IMR-90 (cell line): ENCODE measurements at places on chromosomes 5 and 9. TPM values are rescaled to one million over a fixed set of nuclear protein-coding genes. Genes with fewer than 3 reads are reported as not detected.

GRCh38 chr9:108552459-108553040 lies 303.2 kb downstream of the ACTL7B start:
- no peaks in the 10 kb centered on the region for H3K36me3 ChIP-seq
- H3K27ac ChIP-seq: no peak overlapping the region
- H3K4me3 ChIP-seq: no peak overlapping the region

NUTM2G gene
- not detected in 2 replicates for total RNA-seq

- no peak for DNase-seq
- H3K27ac ChIP-seq: no peak overlapping the region
- no peak overlapping the region for H3K4me3 ChIP-seq
- H3K36me3 ChIP-seq: no peaks in the 10 kb centered on the region
- H3K27me3 ChIP-seq: no peaks in the 10 kb centered on the region
Measured at GRCh38 chr9:9820436-9820835, 792.4 kb downstream of the PTPRD start.

DNA sequence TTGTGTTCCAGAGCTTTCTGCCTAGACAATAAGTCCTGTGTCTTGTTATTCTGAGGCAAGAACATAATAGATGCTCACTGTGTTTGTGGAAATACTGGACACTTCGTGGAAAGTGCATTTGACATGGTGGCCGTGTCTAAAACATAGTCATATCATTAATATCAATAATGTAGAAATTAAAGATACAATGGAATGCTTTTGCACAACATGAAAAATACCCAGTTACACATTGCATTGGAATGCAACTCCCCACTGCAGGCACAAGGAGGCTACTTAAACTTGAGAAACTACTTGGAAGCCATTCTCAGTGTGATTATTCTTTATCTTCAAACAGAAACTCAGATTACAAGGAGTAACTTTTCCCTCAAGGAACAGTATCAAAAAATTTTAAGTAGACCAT lies 145.3 kb upstream of the ZNF462 start:
- H3K36me3 ChIP-seq: no peaks in the 10 kb centered on the region
- H3K4me3 ChIP-seq: no peak overlapping the region
- H3K27ac ChIP-seq: peak overlapping the region; percentile 64; the same call in 1 of the 2 replicates
- DNase-seq: peak; percentile 80
- no peaks in the 10 kb centered on the region for H3K4me1 ChIP-seq

DNA sequence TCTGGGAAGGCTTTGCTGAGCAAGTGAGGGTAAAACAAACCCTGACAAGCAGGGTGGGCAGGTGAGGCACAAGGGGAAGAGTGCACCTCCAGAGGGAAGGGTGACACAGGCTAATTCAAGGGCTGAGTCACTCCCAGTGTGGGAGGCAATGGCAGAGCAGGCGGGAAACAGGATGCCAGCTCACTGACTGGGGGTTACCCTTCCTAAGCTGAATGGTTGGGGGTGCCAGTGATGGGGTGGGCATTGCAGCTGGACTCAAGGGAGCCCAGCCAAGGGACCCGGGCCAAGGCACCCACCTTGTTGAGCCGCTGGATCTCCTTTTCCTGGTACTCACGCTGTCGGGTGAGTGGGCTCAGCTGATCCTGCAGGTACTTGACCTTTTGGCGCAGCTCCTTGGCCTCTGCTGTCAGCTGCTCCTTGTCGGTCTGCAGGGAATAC lies 18.4 kb downstream of the GPX3 start:
- no peaks in the 10 kb centered on the region for H3K27me3 ChIP-seq
- H3K36me3 ChIP-seq: peaks cover 65% of the 10 kb centered on the region
- H3K4me3 ChIP-seq: no peak overlapping the region
- H3K4me1 ChIP-seq: peaks cover 27% of the 10 kb centered on the region
- peak overlapping the region; percentile 43 for H3K27ac ChIP-seq

IL13 gene
- not detected in 2 replicates for total RNA-seq

C9 gene
- total RNA-seq: not detected in 2 replicates

GRCh38 chr9:137505421-137506140 lies 44.6 kb downstream of the PNPLA7 start:
- no peak overlapping the region for H3K4me3 ChIP-seq
- H3K27me3 ChIP-seq: no peaks in the 10 kb centered on the region; the same call in 1 of the 2 replicates
- no peak for DNase-seq
- H3K27ac ChIP-seq: no peak overlapping the region
- no peaks in the 10 kb centered on the region for H3K4me1 ChIP-seq
- H3K36me3 ChIP-seq: no peaks in the 10 kb centered on the region

DNA sequence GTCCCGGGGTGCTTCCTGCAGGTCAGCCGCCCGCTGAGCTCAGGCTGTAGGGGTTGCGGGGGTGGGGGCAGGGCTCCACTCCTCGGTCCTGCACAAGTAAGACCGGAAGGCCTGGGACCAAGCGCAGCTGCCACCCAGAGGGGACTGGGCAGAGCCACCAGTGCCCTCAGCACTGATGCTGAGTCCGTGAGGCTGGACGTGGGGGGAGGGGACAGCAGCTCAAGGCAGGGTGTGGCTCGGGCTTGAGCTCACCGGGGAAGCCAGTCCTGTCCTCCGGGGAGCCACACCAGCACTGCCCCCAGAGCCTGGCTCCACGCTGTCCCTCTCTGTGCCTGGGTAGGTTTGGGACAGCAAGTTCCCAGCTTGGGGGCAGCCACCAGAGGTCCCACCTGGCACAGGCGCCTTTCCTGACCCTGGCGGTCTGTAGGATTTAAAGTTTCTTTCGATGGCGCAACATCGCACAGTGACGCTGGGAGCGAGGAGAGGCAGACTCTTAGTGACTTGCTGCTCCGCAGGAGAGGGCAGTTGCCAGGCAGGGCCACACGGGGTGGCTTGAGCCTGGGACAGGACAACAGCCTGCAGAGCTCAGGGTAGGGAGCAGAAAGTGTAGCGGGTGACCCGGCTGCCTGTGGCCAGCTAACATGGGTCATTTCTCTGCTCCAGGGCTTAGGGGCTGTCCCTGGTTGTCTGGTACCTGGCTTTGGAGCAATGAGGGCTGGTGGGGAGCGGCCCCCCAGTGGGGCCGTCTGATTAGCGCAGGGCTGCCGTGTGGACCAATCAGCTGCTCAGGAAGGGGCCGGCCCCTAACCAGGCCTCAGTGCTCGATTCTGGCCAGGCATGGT lies 5.7 kb downstream of the LCN1 start:
- no peak overlapping the region for H3K4me3 ChIP-seq
- H3K36me3 ChIP-seq: no peaks in the 10 kb centered on the region
- DNase-seq: no peak
- H3K27me3 ChIP-seq: peaks cover 4% of the 10 kb centered on the region

GRCh38 chr9:123695386-123695785 lies 234.5 kb downstream of the DENND1A start:
- H3K4me1 ChIP-seq: 0 out of 2 replicates have a peak, but pooled peaks cover 2% of the 10 kb centered on the region
- peak; percentile 47 for DNase-seq
- H3K36me3 ChIP-seq: no peaks in the 10 kb centered on the region
- H3K27me3 ChIP-seq: no peaks in the 10 kb centered on the region
- H3K4me3 ChIP-seq: no peak overlapping the region

DNA sequence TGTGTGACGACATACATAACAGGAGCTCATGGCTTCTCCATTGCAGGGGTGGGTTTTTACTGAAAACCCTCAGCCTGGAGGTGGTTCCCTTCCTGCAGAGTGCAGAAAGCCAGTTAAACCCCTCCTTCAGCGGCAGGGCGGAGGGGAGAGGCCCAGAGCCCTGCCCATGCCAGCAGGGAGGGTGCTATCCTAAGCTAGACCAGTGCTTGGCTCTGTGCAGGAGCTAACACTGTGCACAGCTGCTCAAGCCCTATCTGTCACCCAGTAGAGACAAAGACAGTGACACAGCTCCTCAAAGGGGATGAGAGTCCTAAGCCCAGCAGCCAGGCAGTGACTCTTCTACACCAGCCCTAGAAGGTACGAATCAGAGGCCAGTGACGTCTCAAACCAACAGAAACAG lies 70.0 kb upstream of the ZSWIM6 start:
- H3K4me3 ChIP-seq: no peak overlapping the region
- no peaks in the 10 kb centered on the region for H3K36me3 ChIP-seq
- H3K27me3 ChIP-seq: no peaks in the 10 kb centered on the region
- no peak for DNase-seq
- H3K4me1 ChIP-seq: no peaks in the 10 kb centered on the region

IFNA2 gene
- not detected in 2 replicates for total RNA-seq

GRCh38 chr9:130220352-130220751 lies 45.2 kb upstream of the HMCN2 start:
- H3K4me3 ChIP-seq: no peak overlapping the region
- H3K4me1 ChIP-seq: peaks cover 16% of the 10 kb centered on the region
- peaks cover 20% of the 10 kb centered on the region for H3K36me3 ChIP-seq
- peak overlapping the region; percentile 72; the same call in 1 of the 2 replicates for H3K27ac ChIP-seq

DNA sequence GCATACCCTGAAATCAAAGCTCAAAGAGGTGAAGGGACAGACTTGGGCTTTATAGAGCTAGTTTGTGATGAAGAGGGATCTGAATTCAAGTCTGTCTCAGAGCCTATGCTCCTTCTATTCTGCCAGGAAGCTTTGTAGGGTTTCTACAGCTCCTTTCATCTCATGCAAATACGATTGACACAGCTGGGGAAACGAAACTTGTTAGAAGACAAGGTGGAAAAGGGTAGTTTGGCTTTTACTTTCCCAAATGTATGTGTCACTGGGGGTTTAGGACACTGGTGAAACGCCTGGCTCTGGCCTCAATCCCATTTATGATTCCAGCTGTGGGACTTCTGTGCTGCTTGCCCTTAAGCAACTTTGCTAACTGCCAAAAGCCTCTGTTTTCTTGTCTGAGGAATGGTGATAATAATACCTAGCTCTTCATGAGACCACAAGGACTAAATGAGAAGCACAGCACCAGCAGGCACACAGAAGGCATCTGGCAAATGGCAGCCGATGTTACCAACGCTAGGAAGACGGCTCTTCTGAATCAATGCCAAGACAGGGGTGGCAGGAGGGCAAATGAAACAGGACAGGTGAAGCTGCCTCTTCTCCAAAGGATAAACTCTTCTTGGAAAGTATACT lies 70.3 kb upstream of the EQTN start:
- no peak for DNase-seq
- no peaks in the 10 kb centered on the region for H3K4me1 ChIP-seq
- peaks cover 7% of the 10 kb centered on the region for H3K27me3 ChIP-seq
- no peaks in the 10 kb centered on the region for H3K36me3 ChIP-seq

SEMA6A gene
- 0.28 and 0.36 TPM in 2 replicates for total RNA-seq

- H3K4me3 ChIP-seq: no peak overlapping the region
- H3K4me1 ChIP-seq: no peaks in the 10 kb centered on the region
- H3K27me3 ChIP-seq: peaks cover 16% of the 10 kb centered on the region
- no peak for DNase-seq
- H3K36me3 ChIP-seq: peaks cover 12% of the 10 kb centered on the region
Measured at GRCh38 chr9:128393970-128394369, 22.8 kb downstream of the URM1 start.

DNA sequence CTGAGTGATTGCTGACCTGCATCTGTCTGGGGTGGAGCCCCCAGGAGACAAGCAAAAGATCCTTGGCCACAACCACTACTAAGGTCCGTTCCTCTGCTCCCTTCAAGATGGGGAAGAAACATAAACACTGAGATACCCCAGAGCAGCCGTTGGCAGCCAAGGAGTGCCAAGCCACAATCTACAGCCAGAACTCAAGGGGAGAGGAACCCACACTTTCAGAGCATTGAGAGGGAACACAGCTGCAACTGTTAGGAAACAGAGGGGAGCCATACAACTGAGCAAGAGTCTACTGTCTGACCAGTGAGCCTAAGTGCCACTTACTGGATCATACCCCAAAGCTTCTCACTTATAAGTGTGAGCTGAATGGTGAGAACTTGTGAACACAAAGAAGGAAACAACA lies 44.6 kb upstream of the ADRB2 start:
- no peak overlapping the region for H3K27ac ChIP-seq
- H3K27me3 ChIP-seq: no peaks in the 10 kb centered on the region
- no peak for DNase-seq
- no peaks in the 10 kb centered on the region for H3K36me3 ChIP-seq

CDKN2A gene
- 11.3 and 17.5 TPM in 2 replicates for total RNA-seq

MAP1B gene
- 183 and 212 TPM in 2 replicates for total RNA-seq

GRIN1 gene
- total RNA-seq: not detected in 2 replicates

- H3K4me1 ChIP-seq: no peaks in the 10 kb centered on the region
- no peaks in the 10 kb centered on the region for H3K27me3 ChIP-seq
- no peak overlapping the region for H3K4me3 ChIP-seq
- no peaks in the 10 kb centered on the region for H3K36me3 ChIP-seq
- no peak overlapping the region for H3K27ac ChIP-seq
Measured at GRCh38 chr5:178445534-178445933, 144.7 kb downstream of the COL23A1 start.

DNA sequence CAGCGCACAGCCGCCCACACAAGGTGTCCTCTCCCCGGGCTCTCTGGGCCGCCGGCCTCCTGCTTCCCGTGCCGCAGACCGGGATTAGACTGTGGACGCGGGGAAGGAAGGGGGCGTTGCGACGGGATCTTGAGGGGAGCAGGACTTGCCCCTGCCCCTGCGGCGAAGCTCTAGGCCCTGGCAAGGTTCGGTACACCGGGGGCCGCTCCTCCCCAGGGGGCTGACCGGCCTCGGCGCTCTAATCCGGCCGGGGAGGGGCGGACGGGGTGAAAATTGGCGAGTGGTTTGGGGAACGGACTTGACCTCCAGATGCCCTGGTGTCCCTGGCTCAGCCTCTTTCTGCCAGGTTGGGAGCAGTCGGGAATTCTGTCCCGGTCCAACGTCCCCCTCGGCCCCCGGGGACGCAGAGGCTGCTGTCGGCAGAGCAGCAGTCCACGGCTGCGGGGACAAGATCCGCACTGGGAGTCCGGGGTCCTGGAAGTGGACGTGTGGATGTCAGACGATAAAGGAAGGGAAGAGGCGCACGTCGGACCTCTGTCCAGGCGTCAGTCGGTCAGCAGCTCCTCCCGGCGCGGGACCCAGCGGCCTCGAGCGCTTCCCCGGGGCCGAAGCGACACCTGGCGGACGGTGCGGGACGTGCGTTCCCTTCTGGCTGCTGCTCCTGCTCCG lies 1.9 kb upstream of the CNTFR start:
- H3K27ac ChIP-seq: no peak overlapping the region
- H3K27me3 ChIP-seq: peaks cover 85% of the 10 kb centered on the region
- H3K4me3 ChIP-seq: no peak overlapping the region
- peak; percentile 60 for DNase-seq
- H3K36me3 ChIP-seq: no peaks in the 10 kb centered on the region

- H3K36me3 ChIP-seq: no peaks in the 10 kb centered on the region; the same call in 1 of the 2 replicates
- DNase-seq: no peak
- peaks cover 11% of the 10 kb centered on the region; the same call in 1 of the 2 replicates for H3K4me1 ChIP-seq
- H3K27ac ChIP-seq: no peak overlapping the region
- H3K27me3 ChIP-seq: no peaks in the 10 kb centered on the region
Measured at GRCh38 chr9:4220346-4220745, 79.5 kb downstream of the GLIS3 start.

- H3K4me1 ChIP-seq: peaks cover 28% of the 10 kb centered on the region
- no peak overlapping the region for H3K4me3 ChIP-seq
- DNase-seq: no peak
- H3K27ac ChIP-seq: no peak overlapping the region
Measured at GRCh38 chr5:142979636-142980035, 209.5 kb downstream of the ARHGAP26 start.
